ENCODE measurements at places on chromosomes 16 and 17.

GRCh38 chr16:4491898-4492297, 15.7 kb downstream of the HMOX2 start:
- no peak for DNase-seq

DNA sequence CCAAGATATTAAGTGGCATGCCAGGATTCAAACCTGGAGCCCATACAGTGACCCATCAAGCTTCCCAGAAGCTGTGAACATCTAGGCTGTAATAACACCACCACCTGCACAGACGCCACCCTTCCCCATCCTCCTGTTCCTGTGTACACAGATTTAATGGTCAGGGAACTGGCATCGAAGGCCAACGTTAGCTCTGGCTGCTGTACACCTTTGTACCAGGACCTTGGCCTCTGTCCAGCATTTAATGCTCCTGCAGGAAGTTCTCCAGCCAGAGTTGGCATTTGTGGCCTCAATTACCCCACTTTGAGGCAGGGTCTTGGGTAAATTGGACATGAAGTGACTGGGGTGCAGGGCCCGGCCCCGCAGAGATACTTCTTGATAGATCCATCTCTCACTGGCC, 49.3 kb downstream of the SCNN1B start:
- no peak for DNase-seq

DNA sequence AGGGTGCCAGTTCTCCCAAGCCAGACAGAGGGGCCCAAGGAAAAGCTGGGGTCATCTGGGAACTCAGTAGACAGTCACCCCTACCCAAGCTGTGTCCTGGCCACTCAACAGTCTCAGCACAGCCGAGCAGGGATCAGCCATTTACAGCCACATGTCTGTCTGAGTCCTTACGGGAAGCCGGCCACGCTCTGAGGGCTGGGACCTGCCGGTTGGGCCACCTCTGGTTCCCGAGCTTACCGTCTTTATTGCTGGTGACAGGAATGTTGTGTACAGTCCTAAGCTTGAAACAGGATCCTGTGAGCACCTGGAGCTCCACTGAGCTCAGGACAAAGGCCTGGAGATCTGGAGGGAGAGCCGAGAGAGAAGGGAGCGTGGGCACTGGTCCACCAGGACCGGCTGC, 59.8 kb downstream of the TIMM22 start:
- DNase-seq = no peak

DNA sequence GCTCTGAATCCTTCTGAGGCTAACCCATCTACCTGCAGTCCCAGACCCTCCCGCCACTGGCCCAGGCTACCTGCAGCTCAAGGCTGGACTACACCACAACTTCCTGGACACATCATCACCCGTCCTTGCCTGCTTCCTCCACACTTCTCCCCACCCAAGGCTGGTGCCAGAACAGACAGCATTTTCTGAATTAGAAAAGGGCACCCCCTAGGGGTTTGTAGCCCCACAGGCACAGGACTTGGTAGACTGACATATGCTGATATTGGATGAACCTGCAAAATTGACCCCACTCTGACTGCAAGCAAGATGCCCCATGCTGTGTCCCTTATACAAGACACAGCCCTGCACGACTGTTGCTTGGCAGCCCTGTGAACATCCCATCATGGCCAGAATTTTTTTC, 271.5 kb upstream of the C16orf82 start:
- no peak for DNase-seq

GRCh38 chr17:27545562-27546229, 85.3 kb upstream of the LGALS9 start:
- no peak for DNase-seq

- no peak for DNase-seq
These were observed 86.8 kb downstream of the CCT6B start for GRCh38 chr17:34874478-34874877.

DNA sequence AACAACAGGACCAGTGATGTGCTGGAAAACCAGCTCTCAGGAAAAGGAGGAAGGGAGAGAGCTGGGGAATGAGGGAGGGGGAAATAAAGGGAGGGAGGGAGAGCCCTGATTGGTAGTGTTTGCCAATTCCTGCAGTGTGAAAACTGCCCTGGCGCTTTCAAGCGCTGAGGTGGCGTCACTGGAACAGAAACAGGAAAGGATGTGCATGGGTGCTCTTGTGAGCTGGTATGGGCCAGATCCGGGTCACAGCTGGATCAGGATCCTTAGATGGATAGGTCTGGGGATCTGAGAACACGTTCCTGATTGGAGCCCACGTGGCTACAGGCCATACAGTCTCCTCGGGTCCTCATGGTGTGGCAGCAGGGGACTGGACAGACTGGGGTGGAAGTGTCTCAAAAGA, 16.7 kb upstream of the MLKL start:
- no peak for DNase-seq

DNA sequence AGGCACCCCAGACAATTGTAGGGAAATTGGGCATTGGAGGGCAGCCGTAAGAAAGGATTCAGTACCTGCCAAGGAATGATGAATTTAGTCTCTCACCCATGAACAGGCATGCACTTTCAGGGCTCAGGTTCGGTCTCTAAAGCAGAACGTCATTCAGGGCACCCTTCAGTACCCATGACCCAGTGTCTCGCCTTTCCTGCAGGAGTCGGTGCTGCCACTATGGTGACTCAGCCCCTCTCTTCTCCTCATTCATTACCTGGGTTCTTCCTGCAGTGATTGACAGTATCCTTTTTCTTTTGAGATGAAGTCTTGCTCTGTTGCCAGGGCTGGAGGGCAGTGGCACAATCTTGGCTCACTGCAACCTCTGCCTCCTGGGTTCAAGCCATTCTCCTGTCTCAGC, 8.4 kb downstream of the SOST start:
- no peak for DNase-seq

GRCh38 chr17:8412089-8412488, 14.5 kb upstream of the RNF222 start:
- DNase-seq = no peak

GRCh38 chr16:2082171-2082982, 34.6 kb downstream of the TSC2 start:
- no peak for DNase-seq

- no peak for DNase-seq
These were observed 5.6 kb downstream of the NOG start for GRCh38 chr17:56599088-56599487.

GRCh38 chr16:12119037-12119436, 142.5 kb downstream of the SNX29 start:
- DNase-seq = no peak
